ENCODE measurements at places on chromosomes 3 and 15.
A peak's percentile ranks its signal among the peaks of the same experiment; 100 is the strongest.

- DNase-seq: no peak
Measured at GRCh38 chr15:98519767-98520550, 128.4 kb upstream of the IGF1R start.

DNA sequence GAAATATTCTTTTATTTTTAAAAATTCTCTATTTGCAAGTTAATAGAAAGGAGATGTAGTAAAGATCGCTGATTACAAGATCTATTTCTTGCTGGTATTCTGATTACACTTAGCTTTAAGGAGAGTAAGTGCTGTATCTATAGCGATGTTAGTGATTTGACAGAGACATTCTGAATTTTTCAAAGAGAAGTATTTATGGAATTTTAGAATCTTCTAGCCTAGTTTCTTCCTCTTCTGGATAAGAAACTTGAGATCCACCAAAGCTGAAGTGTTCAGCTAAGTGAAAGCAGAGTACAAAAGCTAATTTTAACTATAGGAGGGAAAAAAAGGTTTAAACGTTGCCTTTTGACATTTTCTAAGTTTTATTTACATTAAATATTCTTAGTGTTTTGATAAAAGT, 72.1 kb upstream of the RARB start:
- no peak for DNase-seq

DNA sequence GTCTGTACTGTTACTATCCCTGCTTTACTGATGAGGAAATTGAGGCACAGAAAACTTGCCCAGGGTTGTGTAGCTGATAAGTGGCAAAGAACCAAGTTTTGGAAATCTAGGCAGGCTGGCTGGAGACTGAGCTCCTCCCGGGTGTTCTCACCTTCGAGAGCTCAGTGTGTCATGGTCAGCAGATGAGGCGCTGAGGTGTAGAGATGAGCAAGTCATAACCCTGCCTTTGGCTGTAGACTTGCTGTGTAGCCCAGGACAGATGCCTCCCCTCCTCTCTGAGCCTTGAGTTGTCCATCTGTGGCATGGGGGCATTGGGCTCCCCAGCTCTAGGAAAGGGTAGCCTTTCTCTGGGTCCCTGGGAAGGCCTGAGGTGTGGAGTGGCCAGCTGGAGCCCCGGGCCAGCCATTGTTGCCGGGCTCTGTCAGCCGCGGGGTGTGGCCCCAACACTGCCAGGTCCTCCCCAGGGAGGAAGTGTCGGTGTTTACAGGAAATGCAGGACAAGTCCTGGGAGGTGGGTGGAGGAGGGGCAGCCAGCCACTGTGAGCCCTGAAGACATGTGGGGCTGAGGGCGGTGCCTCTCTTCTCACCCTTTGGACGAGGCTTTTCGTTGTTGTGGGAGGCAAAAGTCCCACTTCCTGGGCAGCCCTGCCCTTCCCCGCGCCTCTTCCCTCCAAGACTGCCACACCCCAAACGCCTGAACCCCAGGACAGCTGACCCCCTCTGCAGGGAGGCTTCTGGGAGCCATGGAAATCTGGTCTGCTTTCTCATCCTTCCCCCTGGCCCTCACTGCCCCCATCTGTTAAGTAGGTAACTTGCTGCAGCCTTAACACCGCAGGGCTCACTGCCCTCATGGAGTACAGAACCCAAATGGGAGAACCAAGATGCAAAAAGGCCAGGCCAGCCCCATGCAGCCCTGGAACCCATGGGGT, 29.1 kb downstream of the FGD5 start:
- no peak for DNase-seq

DNA sequence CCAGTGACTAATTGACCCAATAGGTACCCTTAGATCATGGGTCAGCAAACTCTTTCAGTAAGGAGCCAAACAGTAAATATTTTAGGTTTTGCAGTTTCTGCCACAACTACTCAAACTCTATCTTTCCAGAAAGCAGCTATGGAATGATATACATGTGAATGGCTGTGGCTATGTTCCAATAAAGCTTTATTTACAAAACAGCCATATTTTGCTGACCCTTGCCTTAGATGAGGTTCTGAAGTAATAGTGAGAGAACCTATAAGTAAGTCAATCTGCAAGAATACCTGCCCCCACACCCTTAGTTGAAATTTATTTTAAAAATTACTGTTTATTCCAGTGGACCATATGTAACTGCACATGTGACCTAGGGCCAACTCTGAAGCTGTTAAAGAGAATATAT, 134.0 kb downstream of the CMSS1 start:
- DNase-seq: no peak

DNA sequence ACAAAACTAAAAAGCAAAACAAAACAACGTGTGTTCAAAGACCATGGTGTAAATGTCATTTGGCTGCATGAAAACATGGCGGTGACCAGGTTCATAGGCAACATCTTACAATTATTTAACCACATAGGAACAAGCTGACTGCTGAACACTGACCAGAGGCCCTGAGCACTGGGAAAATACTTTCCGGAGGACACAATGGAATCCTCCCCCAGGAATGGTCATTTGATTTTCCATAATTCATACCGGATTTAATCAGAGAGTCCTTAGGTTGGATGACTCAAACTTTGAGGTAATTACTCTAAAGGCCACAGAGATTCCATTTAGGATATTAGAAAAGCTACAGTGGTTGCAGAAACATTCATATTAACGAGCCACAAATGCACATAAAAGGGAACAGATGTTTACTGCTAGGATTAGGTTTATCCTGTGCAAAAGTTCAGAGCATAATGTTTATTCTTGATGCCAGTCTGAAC, 254.7 kb downstream of the NR1D2 start:
- no peak for DNase-seq

DNA sequence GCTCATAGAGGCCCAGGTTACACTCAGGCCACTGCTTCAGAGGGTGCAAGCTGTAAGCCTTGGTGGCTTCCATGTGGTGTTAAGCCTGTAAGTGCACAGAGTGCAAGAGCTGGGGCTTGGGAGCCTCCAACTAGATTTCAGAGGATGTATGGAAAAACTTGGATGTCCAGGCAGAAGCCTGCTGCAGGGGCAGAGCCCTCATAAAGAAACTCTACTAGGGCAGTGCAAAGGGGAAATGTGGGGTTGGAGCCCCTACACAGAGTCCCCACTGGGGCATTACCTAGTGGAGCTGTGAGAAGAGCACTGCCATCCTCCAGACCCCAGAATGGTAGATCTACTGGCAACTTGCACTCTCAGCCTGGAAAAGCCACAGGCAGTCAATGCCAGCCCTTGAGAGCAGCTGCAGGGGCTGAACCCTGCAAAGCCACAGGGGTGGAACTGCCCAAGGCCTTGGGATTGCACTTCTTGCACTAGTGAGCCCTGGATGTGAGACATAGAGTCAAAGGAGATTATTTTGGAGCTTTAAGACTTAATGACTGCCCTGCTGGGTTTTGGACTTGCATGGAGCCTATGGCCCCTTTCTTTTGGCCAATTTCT, 14.0 kb downstream of the MITF start:
- no peak for DNase-seq

GRCh38 chr3:12307136-12307535, 18.3 kb downstream of the PPARG start:
- DNase-seq: no peak

- no peak for DNase-seq
Measured at GRCh38 chr3:2921903-2922302, 188.3 kb downstream of the IL5RA start.

DNA sequence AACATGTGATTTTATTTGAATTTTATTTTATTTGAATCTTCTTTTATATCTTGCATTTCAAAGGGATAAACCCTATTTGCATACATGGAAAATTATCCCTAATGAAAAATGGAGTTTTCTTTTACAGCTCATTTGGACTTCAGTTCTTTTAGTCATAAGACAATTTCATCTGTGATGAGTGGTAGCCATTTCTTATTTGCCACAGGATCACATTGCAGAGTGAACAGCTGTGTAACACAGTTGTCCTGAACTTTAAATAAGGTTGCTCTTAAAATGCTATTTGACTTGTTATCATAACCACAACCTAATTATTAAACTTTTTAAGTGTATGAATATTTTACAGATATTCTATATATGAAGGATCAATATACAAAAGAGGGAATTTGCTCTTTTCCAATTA, 221.7 kb upstream of the ROPN1 start:
- no peak for DNase-seq

DNA sequence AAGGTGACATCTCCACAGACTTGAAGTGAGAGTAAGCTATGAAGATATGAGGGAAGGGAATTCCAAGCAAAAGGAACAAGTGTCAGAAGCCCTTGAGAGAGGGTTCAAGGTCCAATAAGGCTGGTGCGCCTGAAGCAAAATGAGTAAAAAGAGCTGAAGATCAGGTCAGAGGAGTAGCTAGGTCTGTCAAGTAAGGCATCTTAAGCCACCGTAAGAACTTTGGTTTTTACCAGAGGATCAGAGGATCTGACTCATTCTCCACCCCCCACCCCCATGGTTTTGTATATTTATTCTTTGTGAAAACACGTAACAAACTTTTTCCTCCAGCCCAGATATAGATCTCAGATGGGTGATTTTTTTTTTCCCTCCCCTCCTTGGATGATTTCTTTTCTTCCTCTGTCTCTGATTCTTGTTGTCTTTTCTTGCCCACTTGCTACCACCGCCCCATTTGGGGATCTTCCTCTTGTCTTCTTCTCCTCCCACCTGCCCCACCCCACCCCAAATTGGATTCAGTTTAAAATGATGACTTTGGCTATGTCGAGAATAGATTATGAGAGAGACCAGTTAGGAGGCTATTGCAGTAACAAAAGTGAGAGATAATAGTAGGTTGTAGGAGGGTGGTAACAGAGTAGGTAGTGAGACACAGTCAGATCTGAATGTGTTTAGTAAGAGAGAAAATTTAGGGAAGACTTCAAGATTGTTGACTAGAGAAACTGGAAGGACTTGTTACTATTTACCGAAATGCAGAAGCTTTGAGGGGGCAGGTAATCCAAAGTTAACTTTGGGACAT, 6.1 kb downstream of the TRMT10C start:
- DNase-seq: peak; percentile 48

GRCh38 chr3:18512007-18512406, 86.9 kb upstream of the SATB1 start:
- DNase-seq: no peak

GRCh38 chr3:73786321-73786807, 161.6 kb upstream of the PDZRN3 start:
- no peak for DNase-seq

GRCh38 chr3:147656023-147656422, 246.9 kb downstream of the ZIC1 start:
- DNase-seq: no peak

- peak; percentile 48 for DNase-seq
Measured at GRCh38 chr15:78264304-78265136, at the start of gene DNAJA4. DNAJA4 (plus strand) TSS chr15:78264562; CDS start chr15:78264764, 202 bp downstream.

- DNase-seq: no peak
Measured at GRCh38 chr15:45117308-45118130, 3.4 kb downstream of the DUOXA2 start.

- peak; percentile 81 for DNase-seq
Measured at GRCh38 chr3:126982471-126983175, at the start of gene PLXNA1. PLXNA1 (plus strand) TSS chr3:126983115; CDS start chr3:126988594, 5,479 bp downstream.

- DNase-seq: no peak
Measured at GRCh38 chr3:153513236-153513635, 351.2 kb downstream of the RAP2B start.

- no peak for DNase-seq
Measured at GRCh38 chr15:73760330-73761329, 7.5 kb upstream of the INSYN1 start.

DNA sequence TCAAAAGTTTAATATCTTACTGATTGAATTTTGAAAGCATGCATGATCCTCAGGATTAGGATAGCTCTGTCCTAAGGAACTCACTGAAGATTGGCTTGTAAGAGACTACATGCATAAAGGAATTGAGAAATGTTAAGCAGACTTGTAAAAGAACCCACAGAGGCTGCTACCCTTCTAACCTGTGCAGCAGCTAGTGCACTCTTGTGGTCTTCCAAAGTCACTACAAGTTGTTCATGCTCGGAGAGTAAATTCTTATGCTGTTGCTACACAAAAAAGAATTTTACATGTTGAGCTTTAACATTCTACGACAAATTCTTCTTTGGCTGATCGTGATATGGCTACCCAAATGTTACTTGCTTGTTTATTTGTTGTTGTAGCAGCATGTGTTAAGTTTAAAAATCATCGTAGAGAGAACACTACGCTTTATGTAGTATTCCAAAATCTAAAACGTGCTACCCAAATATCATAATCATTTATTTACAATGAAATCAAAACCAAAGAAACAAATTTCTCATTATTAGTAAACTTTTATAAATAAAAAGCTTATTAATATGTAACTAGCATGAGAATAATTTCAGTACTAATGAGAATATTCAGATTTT, 55.0 kb downstream of the GOLIM4 start:
- DNase-seq: no peak

DNA sequence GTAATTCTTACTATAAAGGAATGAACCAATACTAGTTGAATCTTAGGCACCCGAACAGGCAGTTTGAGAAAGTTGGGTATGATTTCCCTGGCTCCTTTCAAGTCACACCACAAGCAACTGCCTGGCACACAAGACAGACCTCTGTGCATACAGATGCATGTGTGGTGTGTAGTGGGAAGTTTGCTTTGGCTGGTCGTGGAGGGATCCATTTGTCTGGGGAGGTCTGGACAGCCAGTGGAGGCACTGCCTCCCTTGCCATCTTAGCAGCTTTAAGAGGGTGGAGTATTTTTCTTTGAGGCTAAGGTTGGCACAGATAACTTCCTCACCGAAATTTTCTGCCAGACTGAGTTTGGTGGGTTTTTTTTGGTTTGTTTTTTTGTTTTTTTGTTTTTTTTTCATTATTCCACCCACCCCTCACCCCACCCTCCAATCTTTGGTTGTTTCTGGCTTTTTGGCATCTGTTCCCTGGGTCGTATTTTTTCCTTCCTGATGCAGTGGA, 97.1 kb downstream of the TMEM212 start:
- DNase-seq: no peak

- DNase-seq: no peak
Measured at GRCh38 chr15:34820110-34820509, 24.8 kb upstream of the ACTC1 start.

- DNase-seq: no peak
Measured at GRCh38 chr3:160016972-160017371, 28.3 kb downstream of the IL12A start.

DNA sequence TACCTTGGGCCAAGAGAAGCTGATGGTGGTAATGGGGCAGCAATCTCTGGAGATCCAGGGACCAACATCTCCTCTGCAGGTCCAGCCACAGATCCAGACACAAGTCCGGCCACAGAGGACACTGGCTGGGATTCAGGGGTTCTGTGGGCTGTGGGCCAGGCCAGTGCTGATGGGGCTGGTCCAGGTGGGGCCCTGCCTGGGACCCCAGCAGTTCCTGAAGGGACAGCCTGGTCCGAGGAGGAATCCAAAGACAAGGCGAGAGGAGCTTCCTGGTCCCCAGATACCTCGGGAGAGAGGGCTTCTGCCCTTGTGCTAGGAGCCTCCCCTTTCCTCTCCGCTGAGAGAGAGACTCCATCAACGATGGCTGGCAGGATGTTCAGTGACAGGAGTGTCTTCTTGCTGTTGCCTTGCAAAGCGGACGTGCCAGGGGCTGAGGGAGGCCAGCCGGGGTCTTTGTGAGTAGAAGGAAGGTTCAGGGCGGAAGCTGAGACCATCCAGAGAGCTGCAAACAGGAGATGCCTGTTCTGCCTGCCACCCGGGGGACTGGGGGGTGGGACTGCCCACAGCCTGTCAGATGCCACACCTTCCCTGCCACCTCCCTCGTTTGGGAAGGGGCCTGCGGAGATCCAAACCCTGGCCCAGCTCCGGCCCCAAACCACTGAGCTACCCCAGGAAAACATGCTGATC, 24.5 kb upstream of the GOLGA6C start:
- DNase-seq: no peak

Measured in stimulated activated CD4-positive, alpha-beta T cell treated with anti-CD3 and anti-CD28 coated beads, Interleukin-2, amount 100 ng/mL, for 4 hours (primary cell).